Neural crest cell (in vitro differentiated cells): ENCODE measurements at places on chromosomes 13 and 19.
A peak's percentile ranks its signal among the peaks of the same experiment; 100 is the strongest.

DNA sequence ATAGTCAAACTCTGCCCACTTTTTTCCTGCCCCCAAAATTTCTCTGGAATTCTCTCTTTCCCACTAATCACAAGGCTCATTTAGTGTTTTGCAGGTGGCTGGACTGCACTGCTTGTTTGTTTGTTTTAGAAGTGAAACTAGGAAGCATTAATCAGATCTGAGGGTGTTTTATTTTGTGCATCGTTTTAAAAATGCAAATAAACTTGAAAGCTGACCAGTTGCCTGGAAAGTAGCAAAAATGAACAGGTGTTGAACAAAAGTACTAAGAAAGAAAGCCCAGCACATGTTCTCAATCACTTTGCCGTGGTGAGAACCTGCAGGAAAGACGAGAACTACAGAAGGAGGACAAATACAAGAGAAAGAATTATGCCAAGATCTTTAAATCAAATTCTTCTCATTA, 365.5 kb downstream of the PCDH9 start:
- DNase-seq, result no peak

- no peak for DNase-seq
These were observed 8.7 kb downstream of the NCLN start for GRCh38 chr19:3194106-3195087.

DNA sequence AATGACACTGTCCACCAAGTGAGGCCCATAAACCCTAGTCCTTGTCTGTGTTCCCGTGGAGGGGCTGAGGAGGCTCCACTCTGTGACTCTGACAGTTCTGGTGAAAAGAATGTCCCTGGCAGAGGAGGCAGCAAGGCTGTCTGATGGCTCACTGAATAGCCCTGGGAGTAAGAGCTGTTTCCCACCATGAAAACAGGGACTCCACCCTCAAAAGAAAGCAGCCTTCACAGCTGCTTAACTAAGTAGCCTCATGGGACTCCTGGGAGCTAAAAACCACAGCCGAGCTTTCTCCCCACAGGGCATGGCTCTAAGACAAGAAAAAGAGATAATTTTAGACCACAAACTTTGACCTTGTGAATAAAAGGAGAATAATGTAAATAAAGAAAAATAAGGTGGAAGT, 135.1 kb upstream of the FRY start:
- no peak for DNase-seq

DNA sequence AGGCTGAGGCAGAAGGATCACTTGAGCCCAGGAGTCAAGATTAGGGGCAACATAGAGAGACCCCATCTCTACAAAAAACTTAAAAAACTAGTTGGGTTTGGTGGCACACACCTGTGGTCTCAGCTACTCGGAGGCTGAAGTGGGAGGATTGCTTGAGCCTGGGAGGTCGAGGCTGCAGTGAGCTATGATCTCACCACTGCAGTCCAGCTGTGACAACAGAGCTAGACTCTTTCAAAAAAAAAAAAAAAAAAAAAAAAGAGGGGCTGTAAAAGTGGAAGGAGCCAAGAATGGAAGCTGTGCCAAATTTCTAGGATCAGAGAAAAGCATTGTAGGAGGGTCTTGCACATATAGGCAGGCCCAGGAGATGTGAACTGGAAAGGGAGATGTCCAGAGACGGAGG, 9.6 kb downstream of the DNASE2 start:
- DNase-seq, result no peak

DNA sequence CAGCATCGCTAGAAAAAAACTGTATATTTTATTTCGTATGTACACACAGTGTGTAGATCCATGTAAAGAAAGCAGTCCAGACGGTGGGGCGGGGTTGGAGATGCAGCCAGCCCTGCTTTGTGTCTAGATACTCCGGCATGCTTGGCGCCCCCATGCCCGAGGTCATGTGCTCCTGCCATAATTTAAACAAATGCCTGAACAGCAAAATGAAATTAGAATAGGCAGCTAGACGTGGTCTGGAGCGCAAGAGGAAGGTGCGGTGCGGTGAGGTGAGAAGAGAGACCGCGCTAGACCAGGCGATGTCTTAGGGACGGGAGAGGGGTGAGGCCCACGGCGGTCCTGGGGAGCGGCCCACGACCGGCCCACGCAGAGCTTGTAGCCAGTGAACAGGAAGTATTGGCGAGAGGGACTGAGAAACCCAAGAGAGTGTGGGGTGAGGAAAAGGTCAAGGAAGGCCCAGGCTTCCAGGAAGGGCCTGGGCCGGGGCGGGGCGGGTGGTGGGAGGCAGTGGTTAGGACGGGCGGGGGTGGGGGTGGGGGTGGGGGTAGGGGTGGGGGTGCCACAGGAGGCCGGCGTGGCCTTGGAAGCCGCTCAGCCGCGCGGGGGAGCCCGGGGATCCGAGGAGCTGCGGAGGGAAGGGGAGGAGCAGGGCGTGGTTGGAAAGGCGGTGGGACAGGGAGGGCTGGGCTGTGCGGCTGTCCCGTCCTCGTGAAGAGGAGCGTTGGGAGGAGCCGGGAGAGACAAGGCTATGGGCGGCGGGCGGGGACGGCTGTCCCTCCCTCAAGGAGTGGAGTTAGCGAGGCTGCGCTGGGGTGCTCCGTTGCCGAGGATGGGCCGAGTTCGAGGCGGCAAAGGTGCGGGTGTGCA, 254.7 kb upstream of the SGCG start:
- no peak for DNase-seq

DNA sequence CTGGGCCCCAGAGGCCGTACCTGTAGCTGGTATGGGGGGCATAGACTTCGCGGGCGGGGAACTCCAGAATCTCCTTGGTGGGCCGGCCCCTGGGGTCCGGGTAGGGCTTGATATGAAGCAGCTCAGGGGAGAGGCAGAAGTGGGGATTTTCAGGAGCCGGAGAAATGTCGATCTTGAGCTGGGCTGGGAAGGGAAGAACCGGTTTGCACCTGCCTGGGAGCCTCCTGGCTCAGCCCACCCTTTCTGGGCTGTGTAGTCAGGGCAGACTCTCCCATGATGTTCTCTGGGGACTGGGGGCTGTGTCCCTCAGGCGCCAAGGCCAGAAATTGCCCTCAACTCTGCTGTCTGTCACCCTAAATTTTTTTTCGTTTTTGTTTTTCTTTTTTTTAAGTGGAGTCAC, 2.6 kb downstream of the ANGPTL8 start:
- no peak for DNase-seq

- no peak for DNase-seq
These were observed 6.9 kb downstream of the GYS1 start for GRCh38 chr19:48986211-48986610.

DNA sequence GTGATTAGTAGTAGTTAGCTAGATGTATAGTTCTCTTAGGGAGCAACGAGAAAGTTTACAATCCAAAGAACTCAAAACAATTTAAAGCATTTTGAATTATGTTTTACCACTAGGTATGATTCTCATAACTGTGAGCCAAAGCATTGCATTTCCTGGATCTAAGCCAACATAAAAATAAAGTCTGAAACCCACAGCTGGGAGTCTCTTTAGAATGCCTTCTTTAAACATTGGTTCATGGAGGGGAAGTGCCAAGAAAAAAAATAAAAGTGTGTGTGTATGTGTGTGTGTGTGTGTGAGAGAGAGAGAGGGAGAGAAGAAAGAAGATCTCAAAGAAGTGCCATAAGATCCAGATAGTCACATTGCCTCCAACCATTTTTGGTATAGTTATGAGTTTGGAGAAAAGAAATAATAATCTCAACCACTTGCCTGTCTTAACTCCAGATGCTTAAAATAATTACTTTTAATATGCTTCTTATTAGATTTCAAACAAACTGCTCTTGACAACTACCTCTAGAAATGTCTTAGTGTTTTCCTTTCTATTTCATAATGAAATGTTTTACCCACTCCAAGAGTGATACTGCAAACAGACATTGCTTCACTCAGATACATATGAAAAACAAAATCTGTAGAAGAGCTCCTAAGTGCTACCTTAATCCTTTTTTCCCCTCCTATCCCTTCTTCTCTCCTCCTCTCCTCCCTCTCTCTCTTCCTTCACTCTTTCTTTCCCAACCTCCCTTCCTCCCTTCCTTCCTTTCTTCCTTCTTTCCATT, 554.1 kb downstream of the KCTD12 start:
- DNase-seq, result no peak

DNA sequence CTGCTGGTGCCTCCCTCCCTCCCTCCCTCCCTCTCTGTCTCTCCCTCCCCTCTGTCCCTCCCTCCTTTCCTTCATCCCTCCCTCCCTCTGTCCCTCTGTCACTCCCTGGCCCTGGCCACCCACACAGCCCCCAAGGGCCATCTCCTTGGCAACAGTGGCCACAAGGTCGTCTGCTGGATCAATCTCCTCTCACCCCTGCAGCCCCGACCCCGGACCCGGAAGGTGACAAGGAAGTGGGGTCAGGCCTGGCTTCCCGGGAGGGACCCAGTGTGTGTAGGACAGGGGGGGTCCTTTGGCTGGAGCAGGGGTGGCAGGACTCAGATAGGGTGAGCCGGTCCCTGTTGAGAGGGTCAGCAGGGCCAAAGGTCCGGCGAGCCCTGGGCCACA, 21.9 kb upstream of the TCF3 start:
- DNase-seq, result no peak

- no peak for DNase-seq
These were observed 92.0 kb downstream of the DGKH start for GRCh38 chr13:42140494-42140893.

DNA sequence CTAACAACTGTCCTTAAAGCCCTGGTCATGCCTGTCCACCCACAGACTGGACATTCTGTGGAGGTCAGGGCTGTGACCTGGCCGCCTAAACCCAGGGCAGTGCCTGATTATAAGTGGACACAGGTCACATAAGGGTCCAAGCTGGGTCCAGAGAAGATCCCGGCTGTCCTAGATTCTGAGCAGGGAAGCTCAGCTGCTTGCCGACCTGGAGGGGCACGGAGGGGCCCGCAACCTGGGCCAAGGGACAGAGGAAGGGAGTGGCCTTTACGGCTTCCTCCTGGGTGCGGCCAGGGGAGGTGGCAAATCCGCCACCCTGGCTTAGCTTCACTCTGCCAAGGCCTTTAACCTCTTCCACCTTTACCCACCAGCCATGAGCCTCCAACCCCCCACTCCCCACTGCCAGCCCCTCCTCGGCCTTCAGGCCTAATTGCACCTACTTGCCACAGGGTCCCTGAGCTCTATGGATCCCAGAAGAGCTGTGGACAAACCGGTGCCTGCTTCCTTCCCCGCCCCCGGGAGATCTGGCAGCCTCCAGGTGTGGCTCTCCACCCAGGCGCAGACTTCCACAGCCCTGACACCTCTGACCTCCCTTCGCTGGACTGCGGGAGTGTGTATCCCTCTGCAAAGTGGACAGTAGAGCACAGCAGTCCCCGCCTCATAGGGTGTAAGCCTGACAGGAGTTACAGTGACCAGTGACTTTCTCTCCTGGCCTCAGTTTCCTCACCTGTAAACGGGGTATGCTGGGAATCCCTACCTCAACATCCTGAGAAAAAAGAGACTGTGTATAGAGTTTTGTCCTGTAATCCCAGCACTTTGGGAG, 1.7 kb downstream of the CD320 start:
- DNase-seq, result peak; percentile 1

DNA sequence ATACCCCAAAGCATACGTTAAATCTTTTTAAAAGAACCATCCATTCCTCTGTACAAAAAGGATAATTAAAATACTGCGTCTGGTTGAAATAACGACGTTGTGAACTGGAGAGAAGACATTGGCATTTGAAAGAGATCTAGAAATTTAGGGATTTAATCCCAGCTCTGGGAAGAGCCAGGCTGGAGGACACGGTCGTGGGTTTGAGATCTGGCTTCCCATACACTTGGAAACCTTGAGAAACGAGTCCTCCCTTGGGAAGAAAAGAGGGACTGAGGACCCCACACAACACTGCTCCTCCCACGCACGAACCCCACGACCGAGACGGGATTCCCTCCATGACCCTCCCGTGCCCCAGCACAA, 625 bp downstream of the ZNF709 start:
- no peak for DNase-seq

- DNase-seq, result peak; percentile 100
These were observed at the start of gene NECTIN2 for GRCh38 chr19:44845612-44846454. NECTIN2 (plus strand) TSS chr19:44846297; CDS start chr19:44846526, 229 bp downstream.

- no peak for DNase-seq
These were observed 313.5 kb downstream of the SLC7A1 start for GRCh38 chr13:29281932-29282495.

DNA sequence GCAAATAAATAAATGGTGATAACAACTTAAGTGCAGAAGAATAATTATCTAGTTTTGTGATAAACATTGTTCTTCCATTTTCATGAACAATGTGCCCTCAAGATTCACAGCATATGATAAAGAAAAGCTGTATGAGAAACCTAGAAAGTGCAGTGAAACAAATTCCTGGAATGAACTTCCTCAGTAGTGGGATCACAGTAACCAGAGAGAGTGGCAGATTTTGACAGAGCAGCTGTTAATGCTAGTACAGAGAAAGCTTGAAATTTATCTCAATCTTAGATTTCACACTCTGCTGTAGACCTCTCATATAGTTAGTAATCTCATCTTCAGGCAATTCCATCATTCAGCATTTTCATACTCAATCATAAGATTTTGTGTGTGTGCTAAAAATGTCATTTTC, 664.9 kb downstream of the PCDH9 start:
- no peak for DNase-seq

GRCh38 chr19:16070366-16070990, 5.8 kb upstream of the TPM4 start:
- no peak for DNase-seq
